8988T (cell line): ENCODE measurements at places on chromosomes 12 and 14.

DNA sequence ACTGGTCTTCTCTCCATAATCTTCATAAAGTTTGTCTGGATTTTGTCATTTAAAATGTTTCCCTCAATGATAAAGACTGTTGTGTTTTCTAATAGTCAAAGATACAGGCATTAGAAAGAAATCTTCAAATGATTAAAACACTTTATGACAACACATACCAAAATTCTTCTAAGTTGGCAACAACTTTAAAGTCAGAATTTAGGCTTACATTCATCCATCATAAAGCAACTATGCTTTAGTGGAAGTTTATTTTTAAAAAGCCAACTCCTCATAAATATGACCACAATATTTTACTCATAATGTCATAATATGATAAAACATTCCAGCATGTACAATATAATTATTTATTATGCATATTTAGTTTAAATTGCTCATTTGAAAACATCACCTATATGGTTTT is 17.2 kb upstream of the CCER1 start:
- DNase-seq = no peak

DNA sequence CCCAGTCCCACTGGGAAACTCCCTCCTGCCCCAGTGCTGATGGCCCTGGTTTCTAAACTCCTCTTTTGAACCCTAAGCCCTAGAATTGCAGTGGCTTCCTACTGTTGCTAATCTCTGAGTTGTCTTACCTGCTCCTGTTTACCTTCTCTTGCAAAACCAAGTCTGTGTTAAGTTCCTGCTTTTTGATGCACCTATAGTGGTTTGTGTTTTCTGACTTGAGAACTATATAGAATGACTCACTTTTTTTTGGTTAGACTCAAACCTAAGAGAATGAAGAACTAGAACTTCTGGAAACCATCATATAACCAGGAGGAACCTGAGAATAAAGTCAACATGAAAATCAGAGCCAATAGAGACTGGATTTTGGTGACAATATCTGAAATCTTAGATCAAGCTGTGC is 5.5 kb upstream of the GAS2L3 start:
- DNase-seq = no peak

- no peak for DNase-seq
These were observed 120.7 kb downstream of the PAPOLA start for GRCh38 chr14:96622926-96623325.

- no peak for DNase-seq
These were observed 91.7 kb downstream of the TMX1 start for GRCh38 chr14:51331486-51332367.

DNA sequence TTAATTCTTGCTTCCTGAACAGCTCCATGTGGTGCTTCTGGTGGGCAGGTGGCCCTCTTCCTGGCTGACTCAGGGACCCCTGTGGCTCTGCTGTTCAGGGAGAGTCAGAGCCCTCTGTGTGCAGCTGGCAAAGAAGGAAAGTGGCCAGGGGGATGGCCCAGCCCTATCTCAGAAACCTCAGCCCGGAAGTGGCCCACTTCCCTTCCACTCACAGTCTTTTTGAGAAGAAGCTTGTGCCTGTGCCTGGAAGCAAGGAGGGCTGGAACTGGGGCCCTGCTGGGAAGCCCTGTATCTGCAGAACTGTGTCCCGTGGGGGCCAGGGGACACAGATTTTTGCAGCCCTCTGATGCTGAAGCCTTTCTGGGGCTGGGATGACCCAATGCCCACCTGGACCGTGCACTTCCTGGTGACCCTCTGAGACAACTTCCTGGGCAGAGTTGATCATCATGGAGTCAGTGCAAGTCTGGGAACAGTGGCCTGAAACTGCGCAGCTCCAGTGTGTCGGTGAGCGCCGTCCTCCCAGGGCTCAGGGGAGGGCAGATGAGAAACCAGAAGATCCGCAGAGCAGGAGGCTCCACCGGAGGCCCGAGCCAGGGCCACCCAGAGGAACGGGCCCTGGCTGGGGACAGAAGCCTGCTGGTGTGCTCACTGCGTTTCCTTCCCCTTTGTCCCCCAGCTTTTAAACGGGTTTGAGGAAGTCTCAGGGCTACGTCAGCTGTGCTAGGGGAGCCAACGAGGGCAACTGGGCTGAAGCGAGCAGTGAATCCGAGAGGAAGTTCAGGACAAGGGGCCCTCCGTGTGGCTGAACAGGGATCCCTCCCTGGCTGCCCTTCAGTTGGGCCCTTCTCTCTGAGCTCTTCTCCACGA is 217.4 kb upstream of the RTL1 start:
- DNase-seq = no peak

GRCh38 chr12:116864371-116865160 is 16.7 kb downstream of the HRK start:
- DNase-seq = no peak

DNA sequence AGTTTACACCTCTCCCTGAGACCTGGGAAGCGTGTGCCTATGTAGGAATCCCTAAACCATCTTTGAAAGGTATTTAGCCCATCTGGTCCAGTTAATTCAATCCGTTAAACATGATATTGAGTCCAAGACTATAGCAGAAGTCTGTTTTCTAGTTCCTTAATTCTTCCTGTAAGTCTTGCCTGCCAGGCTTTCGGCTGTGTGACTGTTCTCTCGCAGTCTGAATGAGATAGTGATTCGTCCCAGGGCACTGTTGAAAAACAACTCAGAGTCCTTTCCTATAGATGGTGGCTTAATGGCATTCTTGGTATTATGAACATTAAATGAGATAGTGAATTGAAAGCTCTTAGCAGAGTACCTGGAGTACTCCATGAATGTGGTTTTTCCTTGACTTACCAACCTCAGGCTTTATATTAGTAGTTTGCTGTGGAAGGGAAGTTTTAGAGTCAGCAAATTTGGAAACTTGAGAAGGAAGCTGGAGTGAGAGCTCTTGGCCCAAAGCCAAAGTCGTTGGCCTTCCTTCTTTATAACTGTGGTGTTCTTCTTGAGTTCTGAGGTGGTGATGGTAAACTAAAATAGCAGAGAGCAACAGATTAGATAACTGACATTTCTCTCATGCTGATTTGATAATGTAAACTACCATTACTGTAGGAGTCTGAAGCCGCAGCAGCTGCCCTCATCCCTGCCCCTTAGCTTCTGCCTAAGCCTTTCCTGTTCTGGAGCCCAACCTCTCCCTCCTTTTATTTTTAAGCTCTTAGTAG is 76.5 kb downstream of the TGFB3 start:
- no peak for DNase-seq

- no peak for DNase-seq
These were observed 1.0 kb downstream of the CMTM5 start for GRCh38 chr14:23377573-23378563.

DNA sequence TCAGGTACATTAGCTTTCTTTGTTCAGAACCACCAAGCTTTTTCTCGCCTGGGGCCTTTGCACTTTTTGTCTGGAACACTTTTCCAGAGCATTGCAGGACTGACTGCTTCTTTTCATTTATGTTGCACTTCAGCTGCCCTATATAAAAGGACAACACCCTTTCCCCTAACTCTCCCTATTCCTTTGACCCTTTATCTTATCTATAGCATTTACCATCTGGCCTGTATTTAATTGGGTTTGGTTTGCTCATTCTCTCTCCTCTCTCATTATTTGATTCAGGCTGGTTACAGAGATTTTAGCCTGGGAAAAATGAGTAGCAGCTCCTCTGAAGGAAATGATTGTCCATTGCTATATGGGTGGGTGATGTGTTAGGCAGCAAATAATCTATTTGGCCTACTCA is 165.4 kb downstream of the KICS2 start:
- no peak for DNase-seq

GRCh38 chr12:72610342-72610741 is 338.2 kb downstream of the TRHDE start:
- DNase-seq = no peak

- no peak for DNase-seq
These were observed 247.9 kb upstream of the ARHGAP5 start for GRCh38 chr14:31828946-31829868.

DNA sequence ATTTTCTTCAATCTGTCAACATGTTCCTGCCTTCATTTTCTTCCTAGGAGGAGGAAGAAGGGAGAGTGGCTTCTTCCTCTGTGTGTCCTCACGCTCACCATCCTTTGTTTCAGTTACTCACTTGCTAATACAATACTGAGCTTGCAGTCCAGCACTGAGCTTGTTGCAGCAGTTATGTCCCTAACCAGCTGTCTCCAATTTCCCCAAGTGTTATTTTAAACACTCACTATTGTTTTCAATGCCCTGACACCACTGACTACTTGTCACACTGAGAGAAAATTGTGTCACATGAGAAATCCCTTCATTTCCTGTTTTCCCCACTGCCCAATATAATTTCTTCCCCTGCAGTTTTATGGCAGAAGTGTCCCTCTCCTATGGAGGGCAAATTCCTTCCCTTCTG is 53.4 kb downstream of the HSD17B6 start:
- DNase-seq = no peak

- no peak for DNase-seq
These were observed 34.2 kb downstream of the STXBP6 start for GRCh38 chr14:25015761-25016160.

DNA sequence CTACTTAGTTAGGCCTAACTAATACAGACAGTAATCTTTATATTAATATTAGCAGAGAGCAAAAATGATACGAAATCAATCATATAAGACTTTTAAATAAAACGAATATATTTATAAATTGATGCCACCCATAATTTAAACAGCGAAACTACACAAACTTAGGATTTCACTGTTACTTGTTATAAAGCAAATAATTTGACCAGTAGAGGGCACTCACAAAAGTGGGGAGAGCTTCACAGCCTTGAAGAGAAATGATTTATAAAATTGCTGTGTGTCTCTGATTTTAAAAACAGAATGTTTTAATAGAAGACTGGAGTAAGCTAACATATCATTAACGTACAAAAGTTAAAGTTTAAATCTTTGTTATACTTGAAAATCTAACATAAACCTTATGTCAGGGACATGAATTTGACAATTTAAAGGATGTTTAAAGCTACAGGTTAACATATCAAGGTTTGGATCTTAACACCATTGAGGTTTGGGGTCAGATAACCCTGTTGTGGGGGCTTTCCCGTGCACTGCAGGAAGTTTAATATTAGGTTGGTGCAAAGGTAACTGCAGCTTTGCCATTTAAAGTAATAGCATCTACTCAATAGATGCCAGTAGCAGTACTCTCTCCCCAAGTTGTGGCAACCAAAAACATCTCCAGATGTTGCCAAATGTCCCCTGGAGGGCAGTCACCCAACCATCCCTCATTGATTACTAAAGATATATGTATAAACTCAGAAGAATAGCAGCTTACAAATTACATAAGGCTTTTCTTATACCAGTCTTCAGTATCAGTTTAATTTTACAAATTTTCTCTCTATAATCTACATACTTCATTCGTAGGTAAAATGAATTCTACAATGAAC is 9.3 kb downstream of the KRAS start:
- no peak for DNase-seq

DNA sequence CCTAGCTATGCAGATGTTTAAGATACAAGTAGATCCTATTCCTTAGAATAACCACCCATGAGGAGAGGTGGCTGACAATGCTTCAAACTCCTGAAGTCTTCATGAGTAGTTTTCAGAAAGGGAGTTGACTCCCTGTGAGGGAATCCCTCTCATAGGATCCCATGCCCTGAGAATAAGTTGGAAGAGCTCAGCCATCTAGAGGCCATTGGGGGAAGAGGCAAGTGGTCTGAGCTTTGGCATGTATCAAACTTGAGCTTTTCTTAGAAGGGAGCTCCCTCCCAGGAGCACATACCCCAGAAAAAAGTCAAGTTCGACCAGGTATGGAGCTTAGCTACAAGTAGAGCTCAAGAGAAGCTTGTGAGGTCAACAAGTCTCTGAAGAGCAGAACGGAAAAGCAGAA is 165.7 kb upstream of the RBM19 start:
- DNase-seq = no peak

GRCh38 chr12:119406811-119407210 is 72.3 kb downstream of the CCDC60 start:
- no peak for DNase-seq

GRCh38 chr12:53338017-53338416 is 1.9 kb upstream of the SP7 start:
- DNase-seq = no peak

DNA sequence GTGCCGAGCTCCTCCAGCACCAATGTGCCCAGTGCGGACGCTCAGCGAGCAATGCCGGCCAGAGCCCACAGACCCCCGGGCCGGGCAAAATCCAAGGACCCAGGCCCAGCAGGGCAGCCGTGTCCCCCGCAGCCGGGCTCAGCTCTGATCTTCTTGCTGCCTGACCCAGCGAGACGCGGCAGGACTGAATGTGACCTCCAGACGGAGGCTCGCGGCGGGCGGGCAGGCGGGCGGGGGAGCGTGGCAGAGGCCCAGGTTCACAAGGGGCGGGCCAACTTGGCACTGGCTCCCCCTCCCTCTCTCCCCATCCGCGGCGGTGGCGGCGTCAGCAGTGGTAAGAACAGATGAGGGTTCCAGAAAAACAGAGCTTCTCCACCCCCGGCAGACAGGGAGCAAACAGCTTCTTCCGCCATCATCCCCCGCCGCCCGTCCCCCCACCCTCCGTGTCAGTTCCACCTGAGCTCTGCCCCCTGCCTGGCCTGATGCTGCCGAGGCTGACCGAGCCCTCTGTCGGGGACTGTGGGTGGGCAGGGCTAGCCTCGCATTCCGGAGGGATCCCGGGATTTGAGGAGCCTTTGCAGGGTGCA is 94.3 kb downstream of the RFLNA start:
- DNase-seq = no peak

GRCh38 chr14:68340262-68340661 is 452.6 kb downstream of the ZFP36L1 start:
- no peak for DNase-seq

GRCh38 chr12:132615579-132616038 is 3.0 kb upstream of the P2RX2 start:
- no peak for DNase-seq

DNA sequence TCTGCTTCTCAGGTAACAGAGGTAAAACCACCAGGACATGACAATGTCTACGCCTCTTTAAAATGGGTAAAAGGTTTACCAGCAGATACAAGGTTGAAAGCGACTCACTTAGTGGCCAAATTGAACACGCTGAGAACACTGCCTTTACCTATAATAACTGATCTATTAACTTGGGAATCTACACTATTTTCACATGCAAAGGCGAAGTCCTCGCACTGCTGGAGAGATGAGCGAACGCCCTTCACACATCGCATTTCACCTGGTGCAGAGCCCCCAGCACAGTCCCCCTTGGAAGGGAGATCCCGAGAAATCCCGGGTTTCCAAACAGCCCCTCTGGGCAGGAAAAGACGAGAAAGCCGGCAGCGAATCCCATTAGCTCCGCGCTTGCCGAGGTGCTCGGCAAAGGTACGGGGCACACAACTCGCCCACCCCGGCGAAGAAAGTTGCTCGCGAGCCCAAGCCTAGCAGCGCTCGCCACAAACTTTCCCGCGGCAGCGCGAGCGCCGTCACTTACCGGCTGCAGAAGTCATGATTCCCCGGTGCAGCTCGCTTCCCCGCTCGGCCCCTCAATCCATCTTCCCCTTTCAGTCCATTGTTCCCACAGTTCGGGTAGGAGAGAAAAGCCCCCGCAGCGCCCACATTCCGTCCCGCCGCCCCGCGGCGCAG is 423 bp downstream of the FGD6 start:
- DNase-seq = no peak

GRCh38 chr14:65072256-65072655 is 30.1 kb downstream of the MAX start:
- no peak for DNase-seq
